Muscle of leg (tissue), 16 donors: ENCODE measurements at places on chromosomes 5 and 9. TPM values are rescaled to one million over a fixed set of nuclear protein-coding genes. Genes with fewer than 3 reads are reported as not detected.

DNA sequence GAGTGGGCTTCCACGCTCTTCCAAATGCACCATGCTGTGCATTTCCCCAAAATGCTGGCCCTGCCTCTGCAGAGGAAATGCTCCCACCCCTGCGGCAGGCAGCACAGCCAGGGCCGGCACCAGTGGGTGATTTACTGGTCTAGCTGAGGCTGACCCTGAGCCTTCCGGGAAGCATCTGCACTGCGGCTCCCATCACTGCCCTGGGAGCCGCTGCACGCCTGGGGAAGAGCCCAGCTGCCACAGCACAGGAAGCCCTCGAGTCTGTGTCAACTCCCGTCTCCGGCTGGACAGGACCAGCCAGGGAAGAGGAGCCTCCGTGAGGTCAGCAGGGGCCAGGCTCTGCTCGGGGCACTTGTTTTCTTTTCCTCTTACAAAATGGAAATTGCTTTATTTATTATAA is 25.1 kb upstream of the EEIG1 start:
- peak; percentile 72 for DNase-seq

- DNase-seq, result peak; percentile 37
These were observed 196.5 kb upstream of the TBCA start for GRCh38 chr5:77972469-77973252.

The DDX46 gene
- 30.0 TPM for total RNA-seq

- no peak for DNase-seq
These were observed 441.3 kb upstream of the ADAMTSL1 start for GRCh38 chr9:18032636-18033035.

The TIMD4 gene
- total RNA-seq, result 1.9 TPM

DNA sequence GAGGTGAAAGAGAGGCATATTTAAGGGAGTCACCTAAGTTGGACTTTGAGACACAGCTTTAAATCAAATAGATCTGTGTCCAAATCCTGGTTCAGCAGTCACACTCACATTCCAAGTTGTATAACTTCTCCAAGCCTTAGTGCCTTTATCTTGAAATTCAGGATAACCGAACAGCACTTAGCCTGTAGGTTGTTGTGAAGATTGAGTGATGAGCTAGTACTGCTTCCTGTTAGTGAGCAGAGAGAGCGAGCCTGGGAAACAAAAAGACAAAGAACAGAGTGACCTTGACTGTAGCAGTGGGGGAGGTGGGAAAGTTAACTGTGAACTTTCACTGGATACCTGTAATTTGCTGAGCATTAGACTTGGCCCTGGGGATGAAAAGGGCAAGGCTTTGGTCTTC is 22.4 kb downstream of the MAML1 start:
- no peak for DNase-seq

- DNase-seq, result peak; percentile 16
These were observed 10.0 kb downstream of the SLIT3 start for GRCh38 chr5:169290895-169291294.

The MELK gene
- 8.9 TPM for total RNA-seq

The TNFAIP8 gene
- 12.7 TPM for total RNA-seq

The FAXDC2 gene
- 13.0 TPM for total RNA-seq

DNA sequence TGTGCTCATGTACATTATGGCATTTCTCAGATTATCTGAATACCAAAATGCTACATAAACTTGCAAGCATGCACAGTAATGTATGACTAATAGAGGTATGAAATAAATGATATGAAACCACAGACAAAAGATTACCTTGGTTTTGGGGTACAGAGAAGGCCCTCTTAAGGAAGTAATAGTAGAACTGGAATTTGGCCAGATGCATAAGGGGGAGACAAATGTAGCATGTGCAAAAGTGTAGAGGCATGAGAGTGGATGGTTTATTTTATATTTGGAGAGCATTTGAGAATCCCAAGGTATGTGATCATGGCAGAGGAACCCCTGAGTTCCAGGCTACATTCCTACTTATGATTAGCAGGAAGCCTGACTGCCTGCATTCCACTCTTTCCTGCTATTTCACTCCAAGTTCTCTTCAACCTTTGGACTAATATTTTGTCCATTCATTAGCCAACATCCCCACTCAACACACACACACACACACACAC is 74.2 kb downstream of the MAMDC2 start:
- DNase-seq, result no peak

- DNase-seq, result peak; percentile 79
These were observed 301.1 kb downstream of the NR3C1 start for GRCh38 chr5:143102411-143102810.

The ANKH gene
- 15.4 TPM for total RNA-seq

DNA sequence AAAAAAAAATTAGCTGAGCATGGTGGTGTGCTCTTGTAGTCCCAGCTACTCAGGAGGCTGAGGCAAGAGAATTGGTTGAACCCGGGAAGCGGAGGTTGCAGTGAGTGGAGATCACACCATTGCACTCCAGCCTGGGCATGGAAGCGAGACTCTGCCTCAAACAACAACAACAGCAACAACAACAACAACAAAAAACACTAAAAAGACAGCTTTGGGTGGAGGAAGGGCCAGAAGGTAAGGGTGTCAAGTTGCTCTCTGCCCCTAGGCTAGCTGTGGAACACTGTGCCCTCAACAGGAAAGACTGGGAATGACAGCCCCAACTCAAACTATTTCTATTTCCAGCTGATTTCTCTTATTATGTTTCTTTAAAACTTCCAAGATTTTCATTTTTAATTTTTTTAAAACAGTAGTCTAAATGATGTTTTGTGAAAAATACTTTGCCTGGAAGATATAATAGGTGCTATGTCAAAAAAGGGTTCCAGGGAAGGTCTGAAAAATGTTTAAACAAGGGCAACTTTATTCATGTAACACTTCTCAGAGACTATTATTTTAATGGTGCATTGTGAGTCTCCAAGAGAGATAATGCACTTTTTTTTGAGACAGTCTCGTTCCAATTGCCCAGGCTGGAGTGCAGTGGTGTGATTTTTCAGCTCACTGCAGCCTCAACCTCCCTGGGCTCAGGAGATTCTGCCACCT is 29.9 kb downstream of the CLINT1 start:
- no peak for DNase-seq

- DNase-seq, result no peak
These were observed 64.2 kb upstream of the SUSD1 start for GRCh38 chr9:112239284-112239683.

DNA sequence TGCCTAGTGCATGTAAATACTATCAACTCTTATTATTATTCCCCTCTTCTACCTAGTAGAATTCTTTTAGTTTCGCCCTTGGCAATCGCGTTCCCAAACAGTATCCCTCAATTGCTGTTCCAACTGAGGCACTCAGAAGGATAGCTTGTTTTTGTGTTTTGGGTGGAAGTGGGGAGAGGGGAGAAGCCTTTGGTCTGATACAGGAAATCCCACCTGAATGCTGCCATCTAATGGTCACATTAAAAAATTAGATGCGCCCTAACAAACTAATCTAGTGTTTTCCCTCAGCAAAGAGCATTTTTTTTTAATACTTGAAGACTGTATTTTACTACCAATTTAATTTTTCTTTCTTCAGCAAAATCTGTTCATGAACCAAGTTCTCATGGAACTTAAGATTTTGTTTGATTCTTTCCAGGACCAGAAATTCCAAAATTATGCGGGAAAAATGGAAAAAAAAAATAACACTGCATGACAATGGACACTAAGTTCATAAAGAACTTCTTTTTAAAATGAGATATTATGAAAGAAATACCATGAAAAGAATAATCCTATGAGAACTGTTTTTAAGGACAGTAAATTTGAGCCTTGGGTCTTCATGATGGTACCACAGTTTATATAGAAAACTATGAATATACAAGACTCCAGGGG is 22.2 kb upstream of the GLDC start:
- DNase-seq, result peak; percentile 30

The FAM151B gene
- 5.7 TPM for total RNA-seq

GRCh38 chr5:136021016-136021405 is 7.8 kb upstream of the TGFBI start:
- no peak for DNase-seq

- no peak for DNase-seq
These were observed 87.2 kb downstream of the MTAP start for GRCh38 chr9:21889673-21890072.

- DNase-seq, result no peak
These were observed 44.9 kb downstream of the APBA1 start for GRCh38 chr9:69627281-69627680.

- DNase-seq, result no peak
These were observed 175.8 kb downstream of the CACNA1B start for GRCh38 chr9:138053321-138053868.

- DNase-seq, result peak; percentile 75
These were observed 154.9 kb upstream of the DAPK1 start for GRCh38 chr9:87342743-87343142.

GRCh38 chr5:175214152-175214551 is 229.8 kb downstream of the DRD1 start:
- DNase-seq, result peak; percentile 39

The IARS1 gene
- total RNA-seq, result 96.3 TPM

The PCDHGA1 gene
- 0.44 TPM for total RNA-seq

GRCh38 chr5:42985129-42986037 is 54.7 kb downstream of the ANXA2R start:
- no peak for DNase-seq

- DNase-seq, result peak; percentile 76
These were observed 6.5 kb upstream of the GGTA1 start for GRCh38 chr9:121505903-121506735.

The SLC34A3 gene
- 0.04 TPM for total RNA-seq

The HTR1A gene
- total RNA-seq, result not detected

The DAB2IP gene
- 26.3 TPM for total RNA-seq

DNA sequence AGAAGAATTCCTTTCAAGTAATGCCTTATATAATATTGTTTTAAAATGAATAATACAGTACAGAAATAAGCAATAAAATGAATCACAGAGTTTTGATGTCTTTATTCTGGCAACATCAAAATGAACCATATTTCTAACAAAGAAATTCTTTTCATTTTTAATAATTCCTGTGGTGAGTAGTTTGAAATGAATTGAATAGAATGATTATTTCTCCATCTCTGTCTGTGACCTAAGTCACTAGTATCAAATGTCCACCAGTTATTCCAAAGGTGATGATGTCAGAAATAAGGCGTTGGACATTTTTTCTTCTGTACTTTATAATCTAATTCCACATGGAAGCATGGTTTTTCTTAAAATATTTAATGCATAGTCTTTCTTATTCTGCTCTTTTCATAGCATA is 106.2 kb downstream of the ADAMTSL1 start:
- DNase-seq, result peak; percentile 53

The IL3 gene
- not detected for total RNA-seq

DNA sequence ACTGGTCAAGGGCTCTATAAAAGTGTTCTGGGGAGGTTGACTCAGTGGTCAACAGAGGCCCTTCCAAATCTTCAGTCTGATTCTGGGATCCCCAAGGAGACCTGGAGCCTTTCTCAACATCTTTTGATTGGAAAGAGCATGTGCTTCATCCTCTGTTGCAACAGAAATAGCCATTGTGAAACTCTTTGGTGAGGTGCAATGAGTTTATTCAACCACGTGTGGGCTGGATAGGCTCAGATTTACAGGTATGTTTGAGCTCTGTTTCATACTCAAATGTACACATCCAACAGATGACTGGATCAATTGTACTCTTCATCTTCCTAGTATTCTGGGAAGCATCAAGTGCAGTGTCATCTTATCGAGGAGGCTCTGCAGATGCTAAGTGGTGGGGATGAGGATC is 60.5 kb downstream of the CTSL start:
- DNase-seq, result no peak

- no peak for DNase-seq
These were observed 38.1 kb downstream of the BASP1 start for GRCh38 chr5:17255471-17256021.

The GRIN3A gene
- total RNA-seq, result 0.80 TPM

The F2RL2 gene
- total RNA-seq, result 1.3 TPM

GRCh38 chr5:151465476-151465875 is 18.1 kb downstream of the SLC36A1 start:
- DNase-seq, result no peak
